ENCODE measurements at places on chromosomes 7 and 10.

GRCh38 chr7:157846271-157846670, 509.5 kb downstream of the DNAJB6 start:
- no peak for DNase-seq

DNA sequence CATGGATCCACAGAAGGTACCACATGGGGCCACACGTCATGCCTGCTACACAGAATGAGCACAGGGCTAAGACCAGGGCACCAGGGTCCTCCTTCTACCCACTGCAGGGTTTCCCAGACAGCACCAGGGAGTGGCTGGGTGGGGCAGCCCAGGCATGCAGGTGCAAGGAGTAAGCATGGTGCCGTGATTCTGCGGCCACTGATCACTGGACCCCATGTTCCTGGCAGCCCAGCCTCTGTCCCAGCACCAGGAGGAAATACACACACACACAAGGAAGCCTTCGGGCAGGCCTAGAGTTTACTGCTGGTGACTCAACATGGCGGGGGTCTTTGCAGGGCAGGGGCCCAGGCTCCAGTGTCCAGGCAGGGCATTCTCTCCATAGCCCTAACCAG, 13.9 kb downstream of the ATP6V1F start:
- no peak for DNase-seq

GRCh38 chr10:69679736-69680135, 49.7 kb downstream of the FAM241B start:
- DNase-seq, result no peak

DNA sequence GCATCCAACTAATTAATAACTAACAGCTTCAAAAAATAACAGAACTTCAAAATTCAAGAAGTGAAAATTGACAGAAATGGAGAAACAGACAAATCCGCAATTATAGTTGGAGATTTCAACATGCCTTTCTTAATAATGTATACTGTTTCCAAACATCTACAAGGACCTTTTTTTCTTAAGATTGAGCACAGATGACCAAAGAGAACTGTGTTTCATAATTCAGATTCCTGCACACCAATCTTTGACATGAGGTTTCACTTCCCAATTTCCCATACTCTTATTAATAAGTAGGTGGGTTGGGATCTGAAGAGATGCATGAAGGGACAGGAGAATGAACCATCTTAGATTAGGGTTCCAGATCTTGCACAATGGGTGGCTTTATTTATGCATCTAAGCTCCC, 24.9 kb upstream of the GIMAP7 start:
- DNase-seq, result no peak

GRCh38 chr7:130442601-130443000, 1.8 kb upstream of the CEP41 start:
- DNase-seq, result no peak

GRCh38 chr10:23478570-23478969, 39.7 kb downstream of the OTUD1 start:
- no peak for DNase-seq

DNA sequence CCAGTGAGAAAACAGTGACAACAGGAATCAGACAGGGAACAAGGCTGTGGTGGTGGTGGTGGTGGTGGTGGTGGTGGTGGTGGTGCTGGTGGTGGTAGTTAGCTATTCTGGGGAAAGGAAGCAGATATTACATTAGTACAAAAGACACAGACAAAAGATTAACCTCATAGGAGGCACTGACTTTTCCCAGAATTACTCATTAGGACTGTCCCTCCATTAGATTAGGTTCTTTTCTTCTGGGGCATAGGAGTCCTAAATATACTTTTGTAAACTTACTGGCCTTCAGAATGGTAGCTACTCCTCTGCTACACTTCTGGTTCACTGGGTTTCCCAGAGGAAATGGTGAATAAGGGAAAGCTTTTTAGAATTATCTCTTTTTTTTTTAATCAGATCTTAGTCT, 156.6 kb upstream of the SEMA3D start:
- no peak for DNase-seq

- no peak for DNase-seq
Measured at GRCh38 chr7:10592604-10593003, 381.1 kb upstream of the PHF14 start.

DNA sequence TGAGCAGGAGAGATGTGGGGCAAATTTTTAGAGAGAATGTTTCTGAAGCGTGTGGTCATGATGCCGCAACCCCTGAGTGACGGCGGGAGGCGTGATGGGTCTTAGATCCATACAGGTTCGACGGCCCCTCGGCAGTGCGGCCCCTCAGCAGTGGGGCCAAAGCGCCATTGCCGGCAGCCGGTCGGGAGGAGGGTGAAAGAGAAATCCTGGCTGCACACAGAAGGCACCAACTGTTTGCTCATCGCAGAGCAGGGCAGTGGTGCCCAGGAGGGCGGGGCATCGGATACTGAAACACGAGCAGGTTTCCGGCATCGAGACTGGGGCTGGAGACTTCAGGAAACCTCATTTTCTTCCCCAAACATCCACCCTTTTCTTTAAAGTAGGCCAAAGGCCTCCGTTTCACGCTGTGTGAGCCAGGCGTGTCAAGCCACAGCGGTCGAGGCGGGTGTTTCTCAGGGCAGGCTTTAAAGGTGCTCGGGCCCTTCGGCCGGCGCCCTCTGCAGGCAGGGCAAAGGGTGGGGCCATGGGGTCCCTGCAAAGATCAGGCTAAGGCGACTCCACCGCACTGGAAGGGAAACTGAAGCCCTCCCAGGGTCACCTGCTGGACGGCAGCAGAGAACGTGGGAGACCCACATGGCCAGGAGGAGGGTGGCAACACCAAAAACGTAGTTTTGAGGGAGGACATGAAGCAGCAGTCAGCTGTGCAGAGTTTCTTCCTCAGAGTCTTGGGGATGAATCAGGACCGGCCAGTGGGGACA, 42.0 kb upstream of the PPP2R2D start:
- no peak for DNase-seq

DNA sequence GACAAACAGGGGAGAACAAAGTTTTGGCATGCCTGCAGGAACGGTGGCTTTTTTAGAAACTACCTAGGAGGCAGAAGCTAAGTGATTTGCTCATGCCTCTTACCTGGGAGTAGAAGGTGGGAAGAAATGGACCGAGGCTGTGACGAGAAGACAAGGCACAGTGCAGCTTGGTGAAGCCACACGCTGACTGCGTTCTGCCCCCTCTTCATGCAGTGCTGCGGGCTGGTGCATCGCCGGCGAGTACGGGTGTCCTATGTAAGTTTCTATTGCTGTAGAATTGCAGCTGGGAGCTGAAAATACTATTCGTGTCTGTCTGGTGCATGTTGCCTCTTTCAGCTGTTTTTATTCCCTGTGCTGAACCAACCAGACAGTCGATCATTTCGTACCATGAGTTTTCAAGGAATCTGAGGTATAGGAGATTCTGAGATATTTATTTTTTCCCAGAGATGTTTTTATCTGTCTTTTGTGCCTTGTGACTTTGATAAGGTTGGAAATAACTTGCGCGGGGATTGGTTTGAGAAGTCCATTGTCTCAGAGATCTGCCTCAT, 120.9 kb downstream of the CACNB2 start:
- DNase-seq, result no peak

- DNase-seq, result no peak
Measured at GRCh38 chr7:94639384-94639783, 16.5 kb downstream of the SGCE start.

- DNase-seq, result no peak
Measured at GRCh38 chr10:67519434-67519833, 176.6 kb downstream of the CTNNA3 start.

- no peak for DNase-seq
Measured at GRCh38 chr7:101146-102046, 91.0 kb upstream of the FAM20C start.

DNA sequence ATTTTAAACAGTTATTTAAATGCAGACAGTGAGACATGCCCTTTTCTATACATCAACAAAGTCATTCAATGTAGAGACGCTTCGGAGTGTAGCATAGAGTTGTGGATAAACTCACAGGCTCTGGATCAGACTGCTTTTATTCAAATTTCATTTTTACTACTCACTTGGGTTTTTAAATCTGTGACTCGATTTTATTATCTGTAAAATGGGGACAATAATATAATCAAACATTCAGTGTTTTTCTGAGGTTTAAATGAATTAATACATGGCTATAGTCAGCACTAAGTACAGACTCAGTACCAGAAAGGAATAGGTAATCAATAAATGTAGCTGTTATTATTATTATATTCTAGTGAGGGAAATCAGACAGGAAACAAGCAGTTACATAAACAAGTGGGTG, 43.4 kb downstream of the THSD7A start:
- no peak for DNase-seq

- DNase-seq, result no peak
Measured at GRCh38 chr7:137519181-137519691, 175.7 kb upstream of the PTN start.

- DNase-seq, result no peak
Measured at GRCh38 chr10:122376364-122376961, 2.0 kb downstream of the PLEKHA1 start.

GRCh38 chr7:39951226-39952194, 1.5 kb downstream of the CDK13 start:
- peak; percentile 50 for DNase-seq

- DNase-seq, result no peak
Measured at GRCh38 chr10:95303535-95303934, 12.7 kb upstream of the PDLIM1 start.

DNA sequence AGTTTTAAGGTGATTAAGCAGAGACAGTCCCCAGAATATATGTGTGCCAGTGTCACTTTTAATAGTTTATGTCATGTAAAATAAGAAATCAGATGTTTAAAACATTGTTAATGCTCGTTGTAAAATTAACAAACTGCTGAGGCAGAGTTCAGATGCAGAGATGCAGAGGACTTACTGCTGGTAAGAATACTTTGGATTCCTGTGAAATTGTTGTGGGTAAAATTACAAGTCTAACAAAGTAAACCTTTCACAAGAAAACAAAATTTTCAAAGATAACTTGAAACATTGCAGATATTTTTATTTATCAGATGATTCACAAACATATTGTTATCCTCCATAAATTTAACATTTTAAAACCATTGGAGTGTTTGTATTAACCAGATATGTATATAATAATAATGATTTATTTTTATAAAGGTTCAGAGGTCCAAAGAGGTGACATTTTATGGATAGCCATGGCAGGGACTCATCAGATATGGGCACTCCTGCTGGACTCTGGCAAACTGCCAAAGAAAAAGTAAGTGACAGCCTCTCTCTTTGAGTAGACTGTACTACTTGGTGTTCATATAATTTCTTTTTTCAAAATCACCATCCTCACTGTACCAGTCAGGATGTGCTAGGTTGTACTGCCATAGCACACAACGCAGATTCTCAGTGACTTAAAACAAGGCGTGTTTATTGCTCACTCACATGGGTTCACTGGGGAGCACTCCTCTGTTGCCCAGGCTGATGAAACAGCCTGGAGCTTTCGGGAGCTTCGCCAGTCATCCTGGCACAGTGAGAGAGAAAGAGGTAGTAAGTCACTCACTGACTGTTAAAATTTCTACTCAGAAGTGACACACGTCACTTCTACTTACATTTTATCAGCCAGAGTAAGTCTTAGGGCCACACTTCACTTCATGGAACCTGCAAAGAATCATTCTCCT, 43.5 kb downstream of the NHLRC2 start:
- DNase-seq, result no peak

DNA sequence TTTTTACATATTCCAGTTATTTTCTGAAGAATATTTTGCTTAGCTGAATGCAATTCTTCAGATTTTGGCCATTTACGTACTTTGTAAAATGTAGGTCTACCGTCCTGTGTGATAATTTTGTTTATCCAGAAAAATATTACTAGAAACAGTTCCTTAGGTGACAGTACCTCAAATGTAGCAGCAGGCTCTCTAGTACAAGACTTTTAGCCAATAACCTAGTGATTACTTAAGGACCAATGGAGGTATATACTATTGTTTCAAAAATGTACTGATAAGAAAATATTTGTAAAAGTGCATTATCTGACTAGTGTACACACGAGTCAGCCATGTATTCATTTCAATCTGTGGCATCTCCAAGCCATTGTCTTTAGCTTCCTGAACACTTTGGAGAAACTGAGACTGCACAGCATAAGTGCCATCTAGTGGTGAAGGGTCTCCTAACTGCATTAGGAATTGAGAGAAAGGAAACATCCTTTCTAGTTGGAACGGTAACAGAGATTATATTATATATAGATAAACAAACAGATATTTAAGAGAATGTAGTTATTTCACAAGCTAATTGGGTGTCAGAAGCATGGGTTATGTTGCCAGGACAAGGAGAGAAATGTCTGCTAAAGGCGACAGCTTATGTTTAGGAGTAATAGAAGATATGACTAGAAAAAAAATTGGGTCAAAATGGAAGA, 23.7 kb downstream of the RTKN2 start:
- peak; percentile 69 for DNase-seq

DNA sequence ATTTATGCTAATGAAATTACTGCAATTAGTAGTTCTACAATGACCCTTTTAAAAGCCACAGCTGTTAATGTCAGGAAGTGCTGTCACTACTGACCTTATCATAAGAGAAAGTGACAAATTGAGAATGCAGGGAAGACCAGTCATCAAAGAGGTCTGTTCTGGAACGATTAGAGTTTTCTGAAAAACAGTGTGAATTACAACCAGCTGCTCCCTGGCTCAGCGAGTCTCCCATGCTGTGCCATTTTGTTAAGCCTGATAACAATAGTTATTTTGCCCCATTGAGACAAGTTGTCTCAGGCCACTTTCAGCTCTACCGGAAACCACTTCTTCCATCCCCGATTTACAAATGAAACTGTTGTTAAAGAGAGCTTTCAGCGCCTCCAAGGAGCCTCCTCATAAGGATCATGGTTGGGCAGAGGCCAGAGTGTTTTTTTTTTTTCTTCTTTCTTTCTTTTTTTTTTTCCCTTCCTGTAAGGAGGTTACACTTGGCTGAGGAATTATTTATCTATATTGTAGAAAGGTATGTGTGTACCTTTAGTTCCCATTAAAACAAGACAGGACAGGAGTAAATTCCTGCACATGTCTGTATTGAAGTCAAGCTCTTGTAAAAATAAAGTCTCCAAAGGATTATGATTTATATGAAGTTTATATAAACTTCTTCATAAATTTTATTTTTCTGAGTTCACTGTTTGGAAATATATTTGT, 173.6 kb downstream of the CDCA7L start:
- no peak for DNase-seq

- DNase-seq, result no peak
Measured at GRCh38 chr7:50022991-50023390, 70.1 kb downstream of the ZPBP start.

- no peak for DNase-seq
Measured at GRCh38 chr7:108415084-108415483, 41.2 kb downstream of the NRCAM start.

GRCh38 chr10:4813496-4813895, 12.5 kb upstream of the AKR1E2 start:
- no peak for DNase-seq

GRCh38 chr10:96365571-96365970, 6.8 kb upstream of the OPALIN start:
- DNase-seq, result no peak

- no peak for DNase-seq
Measured at GRCh38 chr7:108045669-108046068, 42.7 kb upstream of the LAMB1 start.
